ENCODE measurements at places on chromosomes 5 and 9.

GRCh38 chr5:14476786-14477435, 104.7 kb upstream of the OTULINL start:
- no peak for DNase-seq

DNA sequence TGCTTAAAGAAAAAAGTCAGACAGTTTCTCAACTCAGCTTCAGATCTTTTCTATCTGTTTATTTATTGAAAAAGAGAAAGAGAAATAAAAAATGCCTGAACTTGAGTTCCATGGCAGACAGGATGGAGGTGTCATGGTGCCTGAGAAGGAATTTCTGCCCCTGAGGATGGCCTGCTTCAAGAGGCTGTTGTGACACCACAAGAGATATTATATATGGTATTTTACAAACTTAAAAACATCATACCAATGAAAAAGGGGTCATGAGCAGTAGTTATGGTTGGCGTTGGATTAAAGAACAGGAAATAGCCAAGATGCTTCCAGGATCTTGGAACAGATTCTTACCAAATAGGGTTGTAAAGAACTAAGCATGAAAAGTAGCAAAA, 344.6 kb downstream of the GLIS3 start:
- DNase-seq, result no peak

DNA sequence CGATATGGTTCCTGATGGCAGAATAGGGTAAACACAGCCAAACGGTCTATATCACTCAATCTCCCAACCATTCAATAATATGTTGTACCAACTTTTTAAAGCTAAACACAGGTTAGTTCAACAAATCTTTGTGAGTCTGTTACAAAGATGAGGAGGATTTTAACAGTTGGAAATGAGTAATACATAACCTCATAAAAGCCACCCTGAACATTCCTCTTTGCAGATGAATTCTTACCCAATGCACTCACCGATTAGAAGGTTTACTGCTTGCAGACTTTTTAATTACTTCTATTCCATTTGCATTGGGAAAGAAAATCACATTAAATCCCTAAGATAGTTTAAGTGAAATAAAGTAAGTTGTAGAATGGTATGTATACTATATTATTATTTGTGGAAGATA, 23.3 kb upstream of the TRMT10B start:
- no peak for DNase-seq

DNA sequence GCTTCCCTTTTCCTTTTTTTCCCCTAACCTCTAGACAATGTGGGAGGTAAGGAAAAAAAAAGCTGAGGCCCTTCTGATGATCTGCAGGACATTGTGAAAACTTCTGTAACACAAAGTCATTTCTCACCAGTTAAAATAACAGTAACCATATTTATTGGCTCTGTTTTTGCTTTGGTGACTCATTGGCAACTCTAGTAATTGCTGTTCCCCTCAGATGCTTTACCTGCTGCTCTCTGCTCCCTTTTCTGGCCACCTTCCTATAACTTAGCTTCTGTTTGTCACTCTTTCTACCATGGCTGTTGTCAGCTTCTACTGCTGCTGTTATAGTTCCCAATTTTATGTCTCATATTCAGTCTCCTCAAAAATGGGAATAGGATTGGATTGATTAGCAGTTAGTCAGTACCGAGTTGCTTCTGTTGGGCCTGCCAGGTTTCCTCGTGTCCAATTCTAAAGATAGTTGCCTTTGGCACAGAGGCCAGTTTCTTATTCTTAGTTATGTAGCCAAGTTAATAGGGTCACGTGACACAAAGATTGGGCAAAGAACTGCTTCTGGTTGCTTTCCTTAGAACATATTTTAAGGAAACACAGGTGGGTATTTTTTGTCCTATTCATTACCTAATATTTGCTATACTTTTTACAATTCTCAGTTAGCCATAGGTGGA, 16.8 kb downstream of the SCAMP1 start:
- DNase-seq, result no peak

DNA sequence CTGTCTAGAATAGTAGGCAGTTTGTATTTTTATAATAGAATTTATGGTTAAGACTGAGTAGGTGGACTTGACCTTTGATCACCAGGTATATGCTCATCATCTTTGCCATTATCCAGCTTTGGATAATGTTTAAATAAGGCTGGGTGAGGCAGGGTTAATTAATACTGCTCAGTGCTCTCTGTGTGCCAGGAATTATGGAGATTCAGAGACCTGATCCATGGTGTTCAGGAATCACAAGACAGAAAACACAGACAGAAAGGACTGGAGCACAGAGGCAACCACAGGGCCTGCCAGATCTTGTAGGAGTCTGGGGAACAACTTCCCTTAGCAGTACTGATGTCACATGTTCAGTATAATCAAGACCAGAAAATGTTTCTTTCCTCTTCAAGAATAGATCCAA, 186.3 kb upstream of the ADCY2 start:
- no peak for DNase-seq

DNA sequence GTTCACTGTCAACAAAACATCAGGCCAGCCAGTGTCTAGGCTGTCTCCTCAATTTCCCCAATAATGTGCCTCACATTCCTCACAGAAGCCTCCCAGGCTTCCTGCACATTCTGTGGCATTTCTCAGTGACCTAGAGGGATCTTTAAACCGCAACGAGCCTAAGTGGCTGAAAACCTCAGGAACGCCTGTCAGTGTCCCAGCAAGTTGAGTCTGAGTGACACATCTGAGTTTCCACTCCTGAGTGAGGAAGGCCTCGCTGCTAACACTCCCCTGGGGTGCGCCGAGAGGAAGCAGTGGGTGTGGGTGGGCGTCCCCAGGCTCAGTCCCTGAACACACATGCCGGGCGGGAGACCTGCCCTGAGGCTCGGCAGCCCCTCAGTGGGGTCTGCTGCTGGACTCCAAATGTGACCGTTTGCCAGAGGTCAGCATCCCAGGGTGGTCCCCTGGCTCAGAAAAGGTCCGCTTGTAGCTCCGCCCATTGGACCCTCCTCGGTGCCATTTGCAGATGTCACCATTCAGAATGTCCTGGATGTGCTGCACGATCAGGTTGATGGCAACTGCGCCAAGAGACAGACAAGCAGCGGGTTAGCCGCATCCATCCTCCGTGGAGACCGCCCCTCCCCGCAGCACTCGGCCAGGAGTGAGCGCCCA, 6.3 kb downstream of the UCK1 start:
- DNase-seq, result no peak

DNA sequence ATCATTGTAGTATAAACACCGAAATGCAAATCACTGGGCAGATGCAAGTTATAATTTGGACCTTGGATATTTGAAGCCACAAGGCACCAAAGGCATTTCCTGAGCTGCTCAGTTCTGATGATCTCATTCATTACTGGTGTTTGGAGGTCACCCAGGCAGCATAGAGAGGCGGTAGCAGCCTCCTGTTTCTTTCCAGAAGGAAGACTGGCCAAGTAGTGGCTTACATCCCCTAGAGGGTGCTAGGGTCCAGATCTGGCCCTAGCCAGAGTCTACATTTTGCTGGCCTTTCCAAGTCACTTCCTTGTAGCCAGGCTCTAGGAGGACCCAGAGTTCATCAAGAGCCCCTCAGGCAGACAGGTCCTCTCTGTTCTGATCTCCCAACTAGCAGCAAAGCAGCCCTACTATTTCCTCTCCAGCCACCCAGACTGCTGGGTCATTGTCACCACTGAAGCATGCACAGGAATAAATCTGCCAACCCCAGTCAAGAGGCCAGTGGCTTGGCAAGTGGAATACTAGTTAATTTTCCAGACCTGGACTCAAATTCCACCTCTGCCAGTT, 33.4 kb upstream of the TTC1 start:
- peak; percentile 11 for DNase-seq
